ENCODE measurements at places on chromosomes 2 and 18.

GRCh38 chr18:24934258-24934932 is 417.6 kb downstream of the ZNF521 start:
- no peak for DNase-seq

GRCh38 chr2:88927128-88927527 is 235.7 kb downstream of the RPIA start:
- no peak for DNase-seq

DNA sequence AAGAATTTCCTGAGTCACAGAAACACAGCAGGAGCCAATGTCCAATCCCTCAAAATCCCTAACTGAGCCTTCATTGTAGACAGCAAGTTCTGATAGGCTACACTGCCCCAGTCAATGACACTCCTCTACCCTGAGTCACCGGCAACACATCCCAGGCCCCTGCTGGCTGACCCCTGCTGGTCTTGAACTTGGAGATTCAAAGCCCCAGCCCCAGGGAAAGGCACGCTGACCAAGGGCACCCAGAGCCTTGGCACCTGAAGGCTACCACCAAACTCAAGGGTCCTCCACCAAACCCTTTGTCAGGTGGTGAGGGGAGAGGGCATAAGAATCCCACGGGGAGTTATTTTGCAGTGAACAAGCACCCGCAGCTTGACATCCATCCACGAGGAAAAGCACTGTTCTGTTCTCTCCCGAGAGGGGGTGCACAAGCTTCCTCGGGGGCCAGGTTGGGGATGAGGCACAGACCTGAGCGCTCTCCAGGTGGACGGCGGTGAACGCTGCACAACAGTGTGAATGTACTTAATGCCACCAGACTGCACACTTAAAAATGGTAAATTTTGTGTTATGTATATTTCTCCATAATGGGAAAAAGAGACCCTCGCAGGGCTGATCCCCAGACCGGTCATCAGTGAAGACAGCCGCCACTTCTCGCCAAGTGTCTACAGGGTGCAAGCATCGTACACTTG is 46.9 kb downstream of the TFCP2L1 start:
- DNase-seq, result no peak

DNA sequence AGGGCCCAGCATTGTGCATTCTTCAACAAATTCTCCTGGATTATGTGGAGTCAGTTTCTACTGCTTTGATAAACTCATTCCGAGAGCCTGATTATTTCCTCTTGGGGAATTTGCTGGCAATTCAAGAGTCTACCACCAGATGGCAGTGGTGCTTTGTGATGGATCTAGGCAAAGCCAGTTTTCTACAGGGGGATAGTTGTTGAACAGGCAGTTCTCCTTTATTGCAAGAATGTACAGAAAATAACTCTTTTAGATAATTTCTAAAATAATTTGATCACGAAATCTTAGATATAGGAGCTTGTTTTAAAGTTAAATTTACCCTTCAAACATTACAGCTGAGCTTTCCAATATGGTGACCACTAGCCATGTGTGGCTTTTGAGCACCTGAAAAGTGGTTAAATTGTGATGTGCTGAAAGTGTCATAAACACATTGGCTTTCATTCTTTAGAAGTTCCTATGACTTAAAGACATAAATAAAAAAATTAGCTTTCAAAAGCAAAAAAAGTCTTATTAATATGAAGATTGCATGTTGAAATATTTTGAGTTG is 66.7 kb upstream of the HAAO start:
- DNase-seq, result peak; percentile 47

- no peak for DNase-seq
Measured at GRCh38 chr2:235021752-235022151, 69.9 kb downstream of the SH3BP4 start.

DNA sequence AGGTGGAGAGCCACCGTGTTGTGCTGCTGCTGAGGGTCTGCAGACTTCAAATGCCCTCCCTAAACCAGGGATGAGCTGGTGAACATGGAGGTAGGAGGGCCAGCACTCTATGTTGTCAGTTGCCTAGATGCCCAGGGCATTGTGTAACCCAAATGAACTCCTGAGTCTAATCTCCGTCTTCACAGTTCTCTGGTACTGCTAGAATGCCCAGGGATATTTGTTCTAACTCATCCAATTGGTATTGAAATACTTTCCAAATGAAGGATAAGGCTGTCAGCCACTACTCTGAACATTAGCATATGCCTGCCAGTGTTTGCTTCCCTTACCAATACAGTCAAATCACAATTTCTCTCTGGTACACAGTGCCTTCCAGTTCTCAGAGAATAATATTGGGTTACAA is 492.6 kb downstream of the SLC4A3 start:
- no peak for DNase-seq

Data from GF-D8 (cell line).